ENCODE measurements at places on chromosomes 7 and 10. TPM values are rescaled to one million over a fixed set of nuclear protein-coding genes. Genes with fewer than 3 reads are reported as not detected.
A peak's percentile ranks its signal among the peaks of the same experiment; 100 is the strongest.

DNA sequence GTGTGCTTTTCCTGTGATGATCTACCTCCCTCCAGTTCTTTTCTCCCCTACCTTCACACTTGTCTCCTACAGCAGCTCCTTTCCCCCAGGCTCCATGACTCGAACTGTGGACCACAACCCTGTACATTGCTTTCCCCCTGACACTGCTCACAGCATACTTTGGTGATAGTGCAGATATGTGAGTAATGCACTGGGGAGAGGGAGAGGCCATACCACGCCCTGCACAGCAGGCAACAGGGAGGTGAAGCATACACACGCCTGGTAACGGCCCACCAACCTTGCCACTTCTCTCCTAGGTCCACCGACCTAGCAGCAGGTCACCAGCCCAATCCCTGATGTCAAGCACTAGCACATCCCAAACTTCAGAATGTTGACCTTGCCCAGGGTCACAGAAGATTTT, 238.2 kb downstream of the GRID1 start:
- no peak for DNase-seq

- DNase-seq = no peak
Observed at GRCh38 chr7:80807166-80807900, 111.5 kb downstream of the SEMA3C start.

MUC12 gene
- total RNA-seq = 19.2 TPM

DNA sequence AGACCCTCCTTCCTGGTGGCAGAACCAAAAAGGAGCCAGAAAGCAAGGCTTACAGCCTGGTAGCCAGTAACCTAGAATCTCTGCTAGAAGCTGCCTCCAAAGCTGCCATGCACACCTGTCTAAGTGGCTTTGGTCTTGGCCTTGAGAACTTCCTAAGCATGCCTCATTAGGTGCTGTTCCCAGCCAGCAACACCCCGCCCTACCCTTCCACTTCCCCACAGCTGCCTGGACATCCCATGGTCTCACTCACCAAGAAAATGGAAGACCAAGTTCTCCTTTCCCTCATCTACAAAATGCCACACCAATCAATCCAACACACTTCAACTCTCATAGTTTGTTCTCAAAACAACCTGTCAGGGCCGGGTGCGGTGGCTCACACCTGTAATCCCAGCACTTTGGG, 4.2 kb downstream of the PSAP start:
- no peak for DNase-seq

GRCh38 chr7:140304191-140304799, 94.0 kb downstream of the SLC37A3 start:
- DNase-seq = peak; percentile 28

CCDC6 gene
- 15.7 TPM for total RNA-seq

GRCh38 chr10:4086131-4086898, 301.3 kb upstream of the KLF6 start:
- no peak for DNase-seq

DNA sequence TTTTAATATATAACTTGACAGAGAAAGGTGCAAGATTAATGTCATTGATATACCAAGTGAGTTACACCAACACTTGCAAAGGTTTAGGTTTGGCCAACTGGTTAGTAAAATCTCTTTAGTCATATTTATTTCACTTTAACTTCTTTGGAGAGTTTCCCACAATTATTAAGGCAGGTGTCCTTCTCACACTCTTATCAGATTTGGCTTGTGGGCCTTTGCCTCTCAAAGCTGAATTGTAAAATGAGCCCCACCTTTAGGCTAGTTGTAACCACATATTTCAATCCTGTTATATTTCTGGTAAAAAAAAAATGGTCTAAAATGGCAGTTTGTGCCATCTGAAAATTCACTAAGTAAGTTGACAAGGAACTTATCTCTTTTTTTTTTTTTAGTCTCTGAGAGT, 26.6 kb upstream of the FOXP2 start:
- DNase-seq = no peak

DNA sequence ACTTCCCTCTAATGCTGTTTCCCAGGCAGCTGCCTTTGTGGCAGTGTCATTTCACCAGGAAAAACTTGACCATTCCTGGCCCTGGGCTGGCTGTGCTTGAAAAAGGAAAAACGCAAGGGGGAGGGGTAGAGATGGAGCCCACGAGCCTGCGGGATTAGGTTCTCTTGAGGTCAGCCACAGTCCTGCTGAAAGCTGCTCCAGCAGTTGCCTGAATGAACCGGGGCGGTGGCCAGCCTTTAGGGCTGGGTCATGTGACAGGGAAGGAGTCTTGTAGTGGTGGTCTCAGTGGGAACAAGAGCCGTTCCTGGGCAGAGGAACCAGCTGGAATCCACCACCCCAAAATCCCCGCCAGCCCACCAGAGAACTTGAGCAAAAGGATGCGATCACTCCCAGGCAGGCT, 51.2 kb upstream of the LRRC4 start:
- no peak for DNase-seq

STAG3 gene
- total RNA-seq = 0.05 TPM
